ENCODE measurements at places on chromosomes 4 and X. TPM values are rescaled to one million over a fixed set of nuclear protein-coding genes. Genes with fewer than 3 reads are reported as not detected.

Gene ADH1A
- total RNA-seq, result not detected

Gene TMSB15B
- 20.1 TPM for total RNA-seq

Gene IL9R
- 0.38 TPM for total RNA-seq

Gene TMEM31
- not detected for total RNA-seq

Gene CXorf49
- not detected for total RNA-seq

Gene TRPC5OS
- total RNA-seq, result not detected

Gene GNL3L
- total RNA-seq, result 32.7 TPM

Gene IL3RA
- total RNA-seq, result 0.97 TPM

Gene MAGEC2
- total RNA-seq, result not detected
